ENCODE measurements at places on chromosomes 2 and 18.
A peak's percentile ranks its signal among the peaks of the same experiment; 100 is the strongest.

GRCh38 chr2:48170281-48170680, 264.0 kb upstream of the FBXO11 start:
- DNase-seq: no peak

GRCh38 chr2:100809506-100809905, 10.4 kb upstream of the NPAS2 start:
- DNase-seq: no peak

GRCh38 chr2:121446647-121447241, 83.9 kb upstream of the RNU4ATAC start:
- DNase-seq: no peak

DNA sequence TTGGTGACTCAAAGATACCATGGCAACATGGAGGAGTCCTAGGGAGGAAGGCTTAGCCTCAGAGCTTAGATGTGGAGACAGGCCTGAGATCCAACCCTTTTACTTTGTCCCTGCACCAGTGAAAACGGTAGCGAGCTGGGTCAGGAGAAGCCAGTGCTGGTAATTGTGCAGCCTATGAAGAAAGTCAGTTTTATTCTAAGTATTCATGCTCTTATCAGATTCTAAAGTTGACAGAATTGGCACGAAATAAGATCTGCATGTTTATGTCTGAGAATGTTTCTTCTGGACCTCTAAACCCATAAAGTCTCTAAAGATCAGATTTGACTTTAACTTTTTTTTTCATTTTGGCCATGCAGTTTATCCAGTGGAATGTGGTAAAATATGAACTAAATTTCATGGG, 93.8 kb downstream of the SCG2 start:
- no peak for DNase-seq

GRCh38 chr2:229133155-229133772, 137.8 kb downstream of the PID1 start:
- DNase-seq: no peak

DNA sequence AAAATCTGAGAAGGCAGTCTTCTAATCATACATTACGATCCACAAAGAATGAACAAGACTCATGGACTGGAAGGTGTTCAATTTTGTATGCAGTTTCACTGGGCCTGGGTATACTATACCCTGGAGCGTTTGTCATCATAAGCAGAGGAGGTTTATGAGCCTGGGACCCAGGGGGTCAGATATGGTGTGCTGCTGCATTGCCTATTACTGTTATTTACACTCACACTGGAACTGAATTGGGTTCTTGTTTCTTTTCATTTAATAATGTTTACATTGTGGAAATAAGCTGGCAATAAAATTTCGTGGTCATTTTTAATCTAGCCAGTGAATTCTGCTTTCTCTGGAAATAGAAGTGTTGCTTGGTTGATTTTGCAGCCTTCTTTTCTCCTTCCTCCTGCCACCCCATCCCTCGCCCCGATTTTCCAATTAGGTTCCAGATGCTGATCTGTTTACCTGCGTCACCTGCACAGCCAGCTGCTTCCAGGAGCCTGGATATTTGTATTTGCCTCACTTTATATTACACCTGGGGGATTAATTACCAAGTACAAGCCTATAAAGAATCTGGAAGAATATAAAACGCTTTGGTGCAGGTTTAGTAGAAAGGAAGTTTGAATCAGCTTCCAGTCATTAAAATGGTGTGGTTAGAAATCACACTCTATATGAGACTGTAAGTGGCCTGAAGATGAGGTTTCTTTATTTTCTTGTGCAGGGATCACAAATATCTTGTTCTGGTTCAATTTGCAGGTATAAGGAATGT, 234.4 kb downstream of the SOCS6 start:
- no peak for DNase-seq

- DNase-seq: no peak
Observed at GRCh38 chr2:194883711-194884110, 773.3 kb upstream of the SLC39A10 start.

GRCh38 chr2:171568089-171568488, 45.8 kb downstream of the CYBRD1 start:
- DNase-seq: no peak

GRCh38 chr2:10303694-10304378, 1.1 kb downstream of the HPCAL1 start:
- peak; percentile 69 for DNase-seq

- no peak for DNase-seq
Observed at GRCh38 chr2:29423061-29423666, 307.9 kb downstream of the CLIP4 start.

- DNase-seq: no peak
Observed at GRCh38 chr18:36176711-36177110, 10.6 kb upstream of the MOCOS start.

DNA sequence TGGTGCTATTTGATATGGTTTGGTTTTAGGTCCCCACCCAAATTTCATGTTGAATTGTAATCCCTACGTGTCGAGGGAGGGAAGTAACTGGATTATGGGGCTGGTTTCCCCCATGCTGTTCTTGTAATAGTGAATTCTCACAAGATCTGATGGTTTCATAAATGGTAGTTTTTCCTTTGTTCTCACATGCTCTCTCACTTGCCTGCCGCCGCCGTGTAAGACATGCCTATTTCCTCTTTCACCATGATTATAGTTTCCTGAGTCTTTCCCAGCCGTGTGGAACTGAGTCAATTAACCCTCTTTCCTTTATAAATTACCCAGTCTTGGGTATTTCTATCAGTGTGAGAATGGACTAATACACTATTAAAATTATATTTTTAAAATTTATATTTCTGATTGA, 7.3 kb downstream of the DIS3L2 start:
- no peak for DNase-seq

DNA sequence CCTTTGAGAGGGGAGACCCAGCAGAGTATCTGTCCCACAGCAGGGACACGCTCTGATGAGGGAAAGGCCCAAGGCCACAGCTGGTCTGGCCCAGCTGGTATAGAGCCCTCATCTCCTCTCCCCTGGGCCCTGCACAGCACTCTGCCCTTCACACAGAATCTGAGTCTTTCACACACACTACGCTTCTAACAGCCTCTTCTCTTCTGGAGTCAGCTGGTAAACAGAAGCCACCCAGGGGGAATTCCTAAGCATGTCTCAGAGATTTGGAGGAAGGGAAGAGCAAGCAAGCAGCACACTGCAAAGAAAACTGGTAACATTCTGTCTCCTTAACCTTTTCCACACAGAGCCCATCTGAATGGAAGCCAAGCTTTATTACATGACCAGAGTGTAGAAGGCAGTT, 121.1 kb upstream of the ACAA2 start:
- no peak for DNase-seq

DNA sequence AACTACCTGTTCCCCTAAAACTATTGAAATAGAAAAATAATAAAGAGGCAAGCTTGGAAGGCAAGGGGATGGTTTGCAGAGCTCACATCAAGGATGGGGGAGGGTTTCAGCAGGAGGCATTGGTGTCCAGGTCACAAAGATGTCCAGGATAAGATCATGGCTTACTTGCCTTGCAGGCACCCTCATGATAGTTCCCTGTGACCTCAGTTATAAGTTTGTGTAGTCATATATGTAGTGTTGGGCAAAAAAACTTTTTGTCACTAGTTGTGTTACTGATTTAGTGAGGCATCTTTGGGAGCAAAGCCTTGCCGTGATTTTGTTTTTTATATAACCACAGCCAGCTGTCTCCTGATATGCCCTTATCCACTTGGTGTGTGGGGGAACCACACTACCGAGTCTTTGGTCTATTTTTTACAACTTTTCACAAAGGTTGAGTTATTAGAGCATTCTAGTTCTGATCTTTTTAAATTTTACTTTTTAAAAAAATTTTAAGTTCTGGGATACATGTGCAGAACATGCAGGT, 53.3 kb downstream of the IL1R2 start:
- no peak for DNase-seq

DNA sequence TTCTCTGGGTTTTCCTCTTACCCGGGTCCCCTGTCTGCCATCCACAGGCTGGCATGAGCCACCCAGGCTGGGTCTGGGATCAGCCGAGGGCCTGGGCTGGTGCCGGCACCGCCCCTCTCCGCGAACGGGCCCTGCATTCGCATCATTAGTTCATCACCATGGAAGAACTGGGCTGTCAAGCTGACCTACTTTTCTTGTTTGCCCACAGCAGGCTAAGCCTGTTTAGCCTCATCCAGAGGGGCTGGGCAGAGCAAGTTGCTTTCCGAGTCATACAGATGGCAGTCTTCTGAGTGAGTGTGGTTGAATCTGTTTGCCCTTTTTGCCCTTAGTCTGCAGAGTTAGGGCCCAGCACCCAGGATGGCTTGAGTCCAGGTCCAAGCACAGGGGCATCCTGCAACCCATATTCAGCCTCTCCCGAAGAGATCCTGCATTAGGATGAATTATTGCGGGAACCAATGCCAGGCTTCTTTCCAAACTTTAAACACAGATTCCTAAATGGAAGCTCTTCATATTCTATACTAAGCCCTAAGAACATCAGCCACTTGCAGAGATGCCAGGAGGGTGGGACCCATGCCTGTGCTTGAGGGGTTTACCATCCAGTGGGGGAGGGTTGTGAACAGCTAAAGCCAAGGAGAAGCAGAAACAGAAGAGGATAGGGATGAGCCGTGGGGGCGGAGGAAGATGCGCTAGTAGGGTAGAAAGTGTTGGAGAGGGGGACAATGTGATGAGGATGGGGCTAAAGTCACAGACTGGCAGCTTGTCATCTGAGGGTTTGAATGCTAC, 68.0 kb downstream of the NPAS2 start:
- DNase-seq: no peak

DNA sequence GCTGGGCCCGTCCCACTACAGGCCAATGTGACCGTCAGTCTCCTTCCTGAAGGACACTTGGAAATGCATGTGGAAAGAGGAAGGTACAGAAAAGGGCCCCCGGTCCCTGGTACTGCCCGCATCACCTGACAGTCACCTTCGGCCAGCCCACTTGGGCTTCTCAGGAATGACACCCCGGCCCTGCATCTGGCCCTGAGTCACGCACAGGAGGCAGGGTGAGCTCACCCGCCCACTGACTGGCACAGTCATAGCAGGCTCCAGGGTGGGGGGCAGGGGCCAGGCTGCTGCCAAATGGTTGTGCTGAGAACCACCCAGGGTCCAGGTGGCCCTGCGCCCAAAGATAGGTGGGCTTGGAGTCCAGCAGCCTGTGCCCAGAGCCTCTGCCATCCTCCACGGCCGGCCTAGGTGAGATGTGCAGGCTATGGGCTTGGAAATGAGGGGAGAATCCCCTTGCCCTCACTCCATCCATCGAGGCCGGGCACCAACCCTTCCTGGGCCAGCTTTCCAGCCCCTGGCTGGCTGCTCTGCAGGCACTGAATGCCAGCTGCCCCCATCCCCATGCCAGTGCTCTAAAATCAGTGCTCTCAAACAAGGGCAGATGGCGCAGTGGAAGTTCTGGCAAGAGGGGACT, 14.1 kb downstream of the EMX1 start:
- DNase-seq: no peak

GRCh38 chr18:6732952-6733351, 3.4 kb downstream of the ARHGAP28 start:
- no peak for DNase-seq

- DNase-seq: no peak
Observed at GRCh38 chr18:30510882-30511281, 531.7 kb downstream of the DSC3 start.

DNA sequence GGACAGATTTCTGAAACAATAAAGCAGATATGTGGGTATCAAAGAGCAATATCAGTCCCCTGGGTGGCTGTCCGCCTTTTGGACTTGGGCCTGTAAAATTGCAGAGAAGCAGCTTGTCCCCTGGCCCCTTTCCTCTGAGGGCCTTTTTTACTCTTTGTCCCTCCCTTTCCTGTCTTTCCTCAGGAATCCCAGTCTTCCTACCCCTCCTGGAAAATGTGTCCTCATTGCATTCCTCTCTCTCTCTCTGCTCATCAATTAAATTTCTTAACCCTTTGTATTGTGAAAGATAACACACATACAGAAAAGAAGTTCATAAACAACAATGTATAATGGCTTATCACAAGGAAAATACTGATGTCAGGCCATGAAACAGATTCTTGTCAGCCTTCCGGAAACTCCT, 3.0 kb upstream of the GRB14 start:
- DNase-seq: no peak

DNA sequence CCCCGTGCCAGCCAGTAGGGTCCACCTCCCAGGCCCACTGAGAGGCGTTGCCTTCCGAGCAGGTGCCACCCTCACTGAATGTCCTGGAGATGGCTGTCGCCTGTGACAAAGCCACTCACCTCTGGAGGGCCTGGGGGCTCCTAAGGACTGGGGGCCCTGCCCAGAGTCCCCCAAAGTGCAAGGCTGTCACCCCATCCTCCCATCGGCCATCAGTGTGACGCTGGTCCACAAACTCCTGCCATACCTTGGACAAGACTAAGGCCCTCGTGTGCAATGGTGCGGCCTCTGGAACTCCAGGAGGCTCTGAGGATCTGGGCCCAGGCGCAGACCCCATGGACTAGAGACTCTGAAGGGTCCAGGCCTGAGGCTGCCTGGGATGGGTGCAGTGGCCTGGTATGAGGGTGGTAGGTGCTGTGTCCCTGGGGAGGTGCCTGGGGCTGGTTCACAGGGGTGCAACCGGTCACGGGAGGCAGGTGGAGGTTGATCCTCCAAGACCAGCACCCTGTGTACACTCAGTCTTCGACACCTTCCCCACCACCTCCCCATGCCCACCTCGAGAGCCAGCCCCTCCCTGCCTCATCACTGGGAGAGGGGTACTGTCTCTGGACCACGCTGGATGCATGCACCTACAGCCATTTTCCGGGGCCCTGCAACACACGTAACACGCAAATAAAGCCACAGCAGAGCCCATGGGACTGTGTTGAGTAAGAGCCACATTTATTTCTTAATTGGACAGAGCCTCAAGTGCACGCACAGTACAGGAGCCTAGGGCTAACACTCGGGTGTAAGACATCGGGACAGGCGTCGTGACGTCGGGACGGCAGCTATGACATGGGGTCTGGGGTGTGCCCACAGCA, 21.6 kb downstream of the AQP12A start:
- no peak for DNase-seq

DNA sequence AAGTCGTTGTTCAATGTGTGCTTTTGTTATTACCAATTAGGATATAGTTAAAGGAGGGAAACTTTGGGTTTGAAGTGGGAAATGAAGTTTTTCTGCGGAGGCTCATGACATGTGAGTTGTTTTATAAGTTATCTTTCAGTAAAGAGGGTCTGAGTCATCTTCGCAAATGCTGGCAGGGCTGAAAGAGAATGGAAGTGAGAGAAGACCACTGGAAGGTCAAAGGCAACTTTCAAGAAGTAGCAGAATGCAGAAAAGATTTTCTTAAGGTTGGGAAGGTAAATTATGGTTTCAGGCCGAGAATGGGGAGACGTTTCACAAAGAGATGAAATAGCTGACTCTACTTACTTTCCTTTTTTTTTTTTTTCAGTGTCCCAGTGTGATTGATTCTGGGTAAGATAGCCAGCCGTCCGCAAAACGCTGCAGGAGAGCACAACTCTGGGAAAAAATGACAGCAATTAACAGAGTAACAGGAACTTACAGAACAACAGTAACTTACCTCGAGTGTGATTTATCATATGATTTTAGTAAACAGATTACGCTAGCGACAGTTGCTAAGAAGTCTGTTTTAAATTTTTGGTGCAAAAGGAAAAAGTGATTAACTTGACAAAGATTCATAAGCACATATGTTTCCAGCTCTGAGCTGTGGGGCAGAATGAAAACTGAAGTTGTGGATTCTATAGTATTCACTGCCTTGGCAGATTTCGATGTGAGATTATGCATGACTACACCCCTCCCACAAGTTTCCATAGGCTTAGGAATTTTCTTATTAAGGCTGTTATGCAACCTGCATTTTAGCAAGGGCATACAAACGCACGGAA, 46.8 kb upstream of the ACTR3 start:
- DNase-seq: no peak

All from ascending aorta (tissue), 2 donors.